ENCODE measurements at places on chromosomes 1 and 21.

DNA sequence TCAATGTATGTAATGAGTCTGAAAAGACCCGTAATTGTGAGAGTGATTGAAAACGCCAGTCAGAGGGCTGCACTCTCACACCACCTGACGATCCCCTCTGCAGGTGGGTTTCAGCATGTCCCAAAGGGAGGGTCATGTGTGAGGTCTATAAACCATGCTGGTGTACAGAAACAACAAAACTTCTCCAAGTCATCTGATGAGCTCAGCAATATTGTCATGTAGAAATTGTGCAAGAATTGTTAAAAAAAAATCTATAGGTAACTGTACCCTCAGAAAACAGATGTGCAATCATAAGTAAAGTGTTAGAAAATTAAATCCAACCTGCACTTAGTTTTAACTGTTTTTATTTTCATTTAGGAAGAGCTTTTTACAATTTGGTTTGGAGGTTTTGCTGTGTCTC is 152.5 kb downstream of the PCBP3 start:
- peak; percentile 47 for DNase-seq
- no peaks in the 10 kb centered on the region for H3K27me3 ChIP-seq
- H3K27ac ChIP-seq: no peak overlapping the region
- no peak overlapping the region for H3K4me3 ChIP-seq
- H3K36me3 ChIP-seq: no peaks in the 10 kb centered on the region

GRCh38 chr1:59375321-59376220 is 78.7 kb downstream of the FGGY start:
- DNase-seq: no peak
- peaks cover 2% of the 10 kb centered on the region for H3K4me1 ChIP-seq
- no peaks in the 10 kb centered on the region for H3K27me3 ChIP-seq
- no peak overlapping the region for H3K4me3 ChIP-seq

DNA sequence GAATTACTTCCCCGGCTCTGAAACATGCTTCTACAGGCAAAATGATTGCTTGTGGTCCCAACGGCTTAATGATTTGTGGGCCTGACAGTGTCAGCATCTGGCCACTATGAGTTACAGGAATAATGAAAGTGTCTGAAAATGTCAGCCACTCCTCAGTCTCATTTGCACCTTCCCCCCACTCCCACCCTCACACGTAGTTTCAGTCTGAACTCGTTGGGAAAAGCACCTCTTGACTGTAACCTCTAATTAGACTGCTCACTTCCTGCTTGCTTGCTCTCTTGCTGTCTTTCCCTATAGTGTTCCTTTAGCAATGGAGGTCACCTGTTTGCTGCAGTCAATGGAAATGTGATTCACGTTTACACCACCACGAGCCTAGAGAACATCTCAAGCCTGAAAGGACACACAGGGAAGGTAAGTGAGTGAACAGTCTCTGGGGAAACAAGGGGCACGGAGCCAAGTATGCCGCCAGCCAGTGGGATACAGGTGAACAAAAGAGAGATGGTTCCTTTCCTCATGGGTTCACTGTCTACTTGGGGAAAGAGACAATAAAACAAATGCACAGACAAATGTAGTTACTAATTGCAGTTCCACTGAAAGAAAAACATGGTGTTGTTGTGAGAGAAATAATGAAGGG is 27.1 kb downstream of the CFAP57 start:
- peaks cover 11% of the 10 kb centered on the region for H3K27me3 ChIP-seq
- H3K27ac ChIP-seq: no peak overlapping the region
- no peaks in the 10 kb centered on the region for H3K4me1 ChIP-seq
- DNase-seq: peak; percentile 25
- no peak overlapping the region for H3K4me3 ChIP-seq
- no peaks in the 10 kb centered on the region for H3K36me3 ChIP-seq

DNA sequence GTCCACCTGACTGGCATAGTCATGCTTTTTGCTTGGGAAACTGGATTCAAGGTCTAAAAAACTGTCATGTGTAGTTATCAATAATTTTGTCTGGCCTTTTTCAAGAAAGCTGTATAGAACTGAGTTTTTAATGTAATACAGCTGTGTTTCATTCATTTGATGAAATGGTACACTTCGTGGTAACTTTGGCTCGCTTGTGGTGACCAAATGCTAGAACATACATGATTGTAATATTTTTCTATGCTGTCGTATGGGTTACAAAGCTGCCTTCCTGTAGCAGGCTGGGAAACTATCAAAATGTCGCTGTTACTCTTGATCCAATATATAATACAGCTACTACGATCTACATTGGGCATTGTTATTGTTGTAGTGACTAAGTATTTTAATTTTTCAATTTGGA is 2.1 kb downstream of the LRRC42 start:
- peak overlapping the region; percentile 98 for H3K4me3 ChIP-seq
- no peaks in the 10 kb centered on the region for H3K27me3 ChIP-seq
- no peak for DNase-seq
- peaks cover 20% of the 10 kb centered on the region for H3K36me3 ChIP-seq
- H3K4me1 ChIP-seq: peaks cover 45% of the 10 kb centered on the region

DNA sequence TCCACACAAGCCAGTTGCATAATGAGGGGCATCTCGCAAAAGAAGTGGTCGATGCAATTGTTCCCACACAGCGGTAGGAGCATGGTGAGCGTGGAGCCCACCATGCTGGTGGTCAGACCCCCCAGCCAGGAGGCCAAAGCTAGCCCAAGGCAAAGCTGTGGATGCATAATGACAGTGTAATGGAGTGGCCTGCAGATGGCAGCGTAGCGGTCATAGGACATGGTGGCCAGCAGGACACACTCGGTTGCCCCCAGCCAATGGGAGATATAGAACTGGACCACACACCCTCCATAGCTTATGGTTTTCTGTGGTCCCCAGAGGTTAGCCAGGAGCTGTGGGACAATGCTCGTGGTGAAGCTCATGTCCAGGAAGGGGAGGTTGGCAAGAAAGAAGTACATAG is 4.3 kb downstream of the OR2C3 start:
- H3K36me3 ChIP-seq: no peaks in the 10 kb centered on the region
- peaks cover 5% of the 10 kb centered on the region for H3K27me3 ChIP-seq
- no peak overlapping the region for H3K27ac ChIP-seq
- H3K4me1 ChIP-seq: no peaks in the 10 kb centered on the region

GRCh38 chr1:116388122-116388521 is 15.1 kb downstream of the ATP1A1 start:
- no peak for DNase-seq
- H3K27me3 ChIP-seq: no peaks in the 10 kb centered on the region
- no peak overlapping the region for H3K4me3 ChIP-seq
- peaks cover 50% of the 10 kb centered on the region for H3K4me1 ChIP-seq

DNA sequence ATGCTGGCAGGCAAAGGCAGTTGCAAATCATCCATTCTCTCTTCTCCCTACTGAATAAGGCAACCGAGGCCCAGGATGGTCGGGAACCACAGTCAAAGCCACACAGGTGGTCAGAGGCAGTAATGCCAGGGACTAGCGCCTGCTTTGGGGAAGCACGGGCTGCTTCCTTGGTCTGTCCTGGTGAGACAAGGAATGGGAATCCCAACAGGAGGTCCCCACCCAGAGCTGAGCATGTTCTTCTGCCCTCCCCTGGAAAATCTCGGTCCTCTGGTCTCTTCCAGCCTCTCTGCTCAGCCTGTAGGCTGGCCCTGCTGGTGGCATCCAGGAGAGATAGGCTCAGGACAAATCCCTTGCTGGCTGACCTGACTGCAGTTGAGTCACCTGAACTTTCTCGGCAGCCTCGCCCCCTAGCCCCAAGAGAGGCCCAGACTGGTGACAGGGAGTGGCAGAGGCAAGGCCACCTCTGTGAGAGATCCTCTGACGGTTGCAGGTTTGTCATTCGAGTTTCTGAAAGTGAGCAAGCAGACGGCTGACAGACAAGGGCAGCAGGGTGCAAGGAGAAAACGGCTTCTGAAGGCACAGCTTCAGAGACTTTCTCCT is 5.8 kb downstream of the OLIG1 start:
- no peaks in the 10 kb centered on the region for H3K36me3 ChIP-seq
- H3K27me3 ChIP-seq: peaks cover 68% of the 10 kb centered on the region
- H3K4me3 ChIP-seq: no peak overlapping the region
- no peak for DNase-seq
- no peak overlapping the region for H3K27ac ChIP-seq
- peaks cover 9% of the 10 kb centered on the region for H3K4me1 ChIP-seq

DNA sequence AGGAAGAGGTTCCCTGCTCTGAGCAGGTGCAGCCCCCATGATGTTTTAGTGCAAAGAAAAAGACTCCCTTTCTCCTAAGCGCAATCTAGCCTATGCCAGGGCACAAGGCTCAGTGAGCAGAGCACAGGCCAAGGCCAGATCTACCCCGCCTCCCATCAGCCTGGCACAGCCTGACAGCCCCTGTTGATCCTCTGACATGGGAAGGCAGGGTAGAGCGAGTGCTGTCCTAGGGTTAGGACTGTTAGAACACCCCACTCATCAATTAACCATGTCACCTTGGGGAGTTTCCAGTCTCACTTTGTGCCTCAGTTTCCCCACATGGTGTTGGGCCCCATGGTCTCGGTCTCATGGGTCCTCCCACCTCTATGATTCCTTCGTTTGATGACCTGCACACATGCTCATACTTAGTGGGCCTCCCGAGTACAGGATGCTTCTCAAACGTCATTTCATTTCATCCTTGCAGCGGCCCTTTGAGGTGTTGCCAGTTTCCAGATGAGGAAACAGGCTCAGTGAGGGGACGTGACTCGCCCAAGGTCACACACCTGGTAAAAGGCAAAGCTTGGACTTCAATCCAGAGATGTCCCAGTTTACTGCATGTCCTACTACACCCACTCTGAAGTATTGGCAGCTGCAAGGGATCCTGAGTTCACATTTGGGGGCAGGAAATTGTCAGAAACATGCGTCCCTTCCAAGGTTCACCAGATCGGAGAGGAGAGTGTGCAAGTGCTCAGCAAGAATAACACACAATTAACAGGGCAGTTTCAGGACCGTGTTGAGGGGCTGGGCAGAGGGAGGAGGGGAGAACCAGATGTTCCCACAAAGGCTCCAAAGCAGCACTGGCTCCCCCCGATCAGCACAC is 213.3 kb downstream of the TRABD2B start:
- H3K4me1 ChIP-seq: no peaks in the 10 kb centered on the region
- no peaks in the 10 kb centered on the region for H3K27me3 ChIP-seq
- no peak overlapping the region for H3K4me3 ChIP-seq
- H3K27ac ChIP-seq: no peak overlapping the region
- no peak for DNase-seq

GRCh38 chr1:147837964-147838292 is 64.7 kb upstream of the GJA8 start:
- DNase-seq: no peak
- no peak overlapping the region for H3K27ac ChIP-seq

- peak overlapping the region; percentile 9 for H3K27ac ChIP-seq
- H3K4me1 ChIP-seq: peaks cover 44% of the 10 kb centered on the region
- H3K27me3 ChIP-seq: no peaks in the 10 kb centered on the region
- no peak overlapping the region for H3K4me3 ChIP-seq
These were observed 66.8 kb downstream of the SAMSN1 start for GRCh38 chr21:14479241-14479786.

- no peak for DNase-seq
- no peak overlapping the region for H3K4me3 ChIP-seq
- H3K27me3 ChIP-seq: no peaks in the 10 kb centered on the region
- no peaks in the 10 kb centered on the region for H3K4me1 ChIP-seq
- H3K36me3 ChIP-seq: no peaks in the 10 kb centered on the region
These were observed 142.1 kb upstream of the PTGFR start for GRCh38 chr1:78348496-78349284.

DNA sequence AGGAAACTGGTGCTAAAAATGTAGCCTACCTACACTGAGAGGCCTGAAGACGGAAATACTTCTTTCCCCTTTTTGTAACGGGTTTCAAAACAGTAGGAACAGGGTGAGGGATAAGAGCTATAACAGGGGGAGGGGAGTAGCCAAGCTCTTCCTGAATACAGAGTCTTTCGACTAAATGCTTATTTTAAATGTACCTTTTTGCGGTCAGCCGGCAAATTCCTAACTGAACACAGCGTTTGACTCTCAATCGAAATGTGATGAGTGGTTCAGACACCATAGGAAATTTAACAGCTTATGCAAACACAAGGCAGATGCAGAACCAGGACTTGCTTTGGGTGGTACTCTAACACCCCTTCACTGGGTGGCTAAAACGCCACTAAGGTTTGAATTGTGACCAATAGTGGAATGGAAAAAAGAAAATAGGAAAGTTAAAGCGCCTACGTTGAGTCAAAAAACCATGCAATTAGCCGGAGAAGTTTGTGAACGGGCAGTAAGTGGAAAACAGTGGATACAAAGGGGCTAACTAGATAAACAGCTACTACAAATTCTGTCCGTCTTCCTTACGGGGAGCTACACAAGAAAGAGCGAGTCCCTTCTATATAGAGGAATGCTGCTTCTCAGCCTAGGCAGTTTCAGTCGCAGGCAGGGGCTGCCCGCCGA is 1.7 kb downstream of the EGLN1 start:
- H3K4me3 ChIP-seq: peak overlapping the region; percentile 98
- H3K27ac ChIP-seq: peak overlapping the region; percentile 88
- peak; percentile 67 for DNase-seq
- peaks cover 14% of the 10 kb centered on the region for H3K27me3 ChIP-seq
- H3K36me3 ChIP-seq: peaks cover 26% of the 10 kb centered on the region
- peaks cover 57% of the 10 kb centered on the region for H3K4me1 ChIP-seq

DNA sequence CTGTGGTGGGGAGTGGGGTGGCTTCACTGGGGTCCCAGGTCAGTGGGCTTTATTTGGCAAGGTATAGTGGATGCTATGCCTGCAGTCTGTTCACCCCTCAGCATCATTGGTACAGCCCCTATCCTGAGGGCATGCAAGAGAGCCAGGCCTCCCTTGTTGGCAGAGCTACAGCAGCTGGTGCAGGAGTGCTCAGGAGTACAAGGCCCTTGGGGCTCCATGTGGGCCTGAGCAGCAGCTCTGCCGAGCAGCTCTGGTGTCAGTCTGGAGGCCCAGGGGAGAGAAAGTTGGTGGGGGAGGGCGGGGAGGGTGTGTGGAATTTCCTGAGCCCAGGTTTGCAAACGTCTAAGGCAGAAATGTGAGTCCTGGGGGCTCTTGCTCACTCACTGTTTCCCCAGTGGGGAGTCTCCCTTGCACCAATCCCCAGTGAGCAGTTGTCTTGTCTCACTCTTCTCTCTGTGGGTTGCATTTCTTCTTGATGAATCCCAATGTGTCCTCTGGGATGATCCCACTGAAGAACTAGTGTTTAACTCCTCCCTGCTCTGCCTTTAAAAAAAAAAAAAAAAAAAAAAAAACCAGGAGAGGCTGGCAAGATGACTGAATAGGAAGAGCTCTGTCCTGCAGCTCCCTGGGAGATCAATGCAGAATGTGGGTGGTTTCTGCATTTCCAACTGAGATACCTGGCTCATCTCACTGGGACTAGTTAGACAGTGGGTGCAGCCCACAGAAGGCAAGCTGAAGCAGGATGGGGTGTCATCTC is 39.5 kb upstream of the CYP4X1 start:
- H3K27me3 ChIP-seq: peaks cover 22% of the 10 kb centered on the region
- no peaks in the 10 kb centered on the region for H3K36me3 ChIP-seq
- H3K4me3 ChIP-seq: no peak overlapping the region
- DNase-seq: no peak
- H3K4me1 ChIP-seq: no peaks in the 10 kb centered on the region

Data from activated CD4-positive, alpha-beta T cell treated with anti-CD3 and anti-CD28 coated beads, Interleukin-2, amount 10 ng/mL, durations not matched to agents 24 days and 14 days (primary cell).